A549 treated with CORT108297 at 1 μM for 4 hours (cell line): ENCODE measurements at places on chromosomes 7 and 10. TPM values are rescaled to one million over a fixed set of nuclear protein-coding genes. Genes with fewer than 3 reads are reported as not detected.

MSS51 gene
- 0.33 to 0.71 TPM (median 0.40 TPM) in 5 replicates for total RNA-seq

GPR15LG gene
- total RNA-seq: not detected in 5 replicates

NPY gene
- not detected in 5 replicates for total RNA-seq

C7orf33 gene
- not detected in 5 replicates for total RNA-seq

HMX2 gene
- total RNA-seq: 0.08 to 0.14 TPM (median 0.11 TPM) in 4 of 5 replicates, not detected in the other

ZP3 gene
- 16.6 to 21.8 TPM (median 19.3 TPM) in 5 replicates for total RNA-seq

OR2A5 gene
- total RNA-seq: not detected in 5 replicates

VIPR2 gene
- total RNA-seq: 0.10 TPM in 1 of 5 replicates, not detected in the others

NKX1-2 gene
- total RNA-seq: 0.02 to 0.10 TPM in 2 of 5 replicates, not detected in the others

NODAL gene
- total RNA-seq: not detected in 5 replicates

SH2D4B gene
- total RNA-seq: 0.03 to 0.07 TPM (median 0.05 TPM) in 3 of 5 replicates, not detected in the others

FOXI2 gene
- not detected in 5 replicates for total RNA-seq

CALCR gene
- 0.02 TPM in 1 of 5 replicates, not detected in the others for total RNA-seq

MBLAC1 gene
- 2.6 to 3.4 TPM (median 3.2 TPM) in 5 replicates for total RNA-seq
